ENCODE measurements at places on chromosomes 3 and 15.

DNA sequence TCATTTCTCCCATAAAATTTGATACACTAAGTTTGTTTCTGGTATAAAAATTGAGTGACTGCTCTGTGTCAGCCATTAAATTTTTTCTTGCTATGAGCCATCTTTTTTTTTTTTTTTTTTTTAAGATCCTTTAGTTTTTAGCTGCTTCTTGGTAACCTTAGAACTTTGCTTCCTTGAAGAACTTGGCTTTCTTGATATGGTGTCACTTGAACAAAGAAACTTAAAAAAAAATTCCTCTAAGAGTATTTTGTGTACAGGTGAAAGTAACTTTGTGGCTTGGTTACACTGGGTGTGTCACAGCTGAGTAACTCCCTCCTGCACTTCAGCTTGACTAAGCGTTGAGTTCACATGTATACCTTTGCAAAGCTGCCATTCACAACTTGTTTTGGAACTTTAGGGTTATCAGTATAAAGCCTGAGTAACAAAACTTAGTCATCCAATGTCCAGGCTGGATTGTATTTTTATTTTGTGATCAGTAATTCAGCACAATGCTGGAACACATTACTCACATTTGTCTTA is 6.5 kb downstream of the CHD2 start:
- DNase-seq = no peak

DNA sequence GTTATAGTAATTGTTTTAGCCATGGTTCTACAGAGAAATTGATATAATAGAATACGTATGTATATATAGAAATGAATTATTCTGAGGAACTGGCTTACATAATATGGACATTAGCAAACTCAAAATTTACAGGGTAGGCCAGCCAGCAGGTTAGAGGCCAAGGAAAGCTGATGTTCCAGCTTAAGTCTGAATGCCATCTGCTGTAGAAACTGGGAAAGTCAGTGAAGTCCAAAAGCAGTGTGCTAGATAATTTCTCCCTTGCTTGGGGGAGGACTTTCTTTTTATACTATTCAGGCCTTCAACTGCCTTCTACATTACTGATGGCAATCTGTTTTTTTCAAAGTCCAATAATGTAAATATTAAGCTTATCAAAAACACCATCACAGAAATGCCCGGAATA is 1174.7 kb downstream of the ZPLD1 start:
- DNase-seq = no peak

- DNase-seq = no peak
Observed at GRCh38 chr3:8784676-8785435, 15.4 kb upstream of the OXTR start.

- no peak for DNase-seq
Observed at GRCh38 chr15:81526029-81526428, 152.0 kb upstream of the TMC3 start.

- DNase-seq = no peak
Observed at GRCh38 chr15:80873366-80873952, 94.3 kb downstream of the CEMIP start.

DNA sequence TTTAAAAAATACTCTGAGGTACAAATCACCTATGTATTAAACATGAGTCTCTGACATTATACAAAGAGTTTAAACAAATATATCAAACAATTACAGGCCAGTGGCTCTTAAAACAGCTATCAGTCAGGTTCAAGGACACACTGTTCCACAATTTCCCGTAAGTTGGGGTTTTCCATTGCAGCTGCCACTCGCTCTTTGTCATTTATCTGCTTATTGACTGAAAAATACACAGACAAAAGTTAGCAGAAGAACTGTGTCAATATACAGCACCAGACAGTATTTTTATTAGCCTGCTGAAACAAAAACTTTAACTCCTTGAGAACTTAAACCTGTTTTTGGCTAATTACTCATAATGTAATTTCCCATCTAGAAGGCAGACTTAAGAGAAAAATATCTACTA is 20.8 kb downstream of the CIAO2A start:
- DNase-seq = no peak

DNA sequence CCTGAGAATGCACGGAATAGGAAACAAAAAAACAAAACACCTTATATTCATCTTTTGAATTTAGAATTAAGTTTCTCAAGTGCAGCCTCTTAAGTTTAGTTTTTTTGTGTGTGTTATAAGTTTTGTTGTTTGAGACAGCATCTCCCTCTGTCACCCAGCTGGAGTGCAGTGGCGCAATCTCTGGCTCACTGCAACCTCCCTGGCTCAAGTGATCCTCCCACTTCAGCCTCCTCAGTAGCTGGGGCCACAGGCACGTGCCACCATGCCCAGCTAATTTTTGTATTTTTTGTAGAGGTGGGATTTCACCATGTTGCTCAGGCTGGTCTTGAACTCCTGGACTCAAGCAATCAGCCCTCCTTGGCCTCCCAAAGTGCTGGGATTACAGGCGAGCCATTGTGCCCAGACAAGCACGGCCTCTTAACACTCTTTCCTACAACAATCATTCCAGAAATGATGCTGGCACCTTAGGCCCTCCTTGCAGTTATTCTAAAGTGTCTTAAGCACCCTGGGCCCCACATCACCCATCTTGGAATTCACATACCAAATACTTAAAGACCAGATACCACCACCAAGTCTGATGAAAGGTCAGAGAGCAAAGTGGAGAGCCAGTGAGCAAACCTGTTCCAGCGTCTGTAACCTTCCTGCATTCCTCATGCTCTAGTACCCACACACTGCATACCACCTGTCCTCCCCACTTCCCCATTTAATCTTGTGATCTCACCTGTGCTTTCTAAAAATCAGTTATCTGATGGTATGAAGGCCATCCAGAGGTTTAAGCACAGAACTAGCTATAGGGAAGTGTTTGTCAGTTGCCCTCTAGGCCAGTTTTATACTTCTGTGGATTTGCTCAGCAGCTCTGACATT is 6.9 kb upstream of the SPG11 start:
- no peak for DNase-seq

DNA sequence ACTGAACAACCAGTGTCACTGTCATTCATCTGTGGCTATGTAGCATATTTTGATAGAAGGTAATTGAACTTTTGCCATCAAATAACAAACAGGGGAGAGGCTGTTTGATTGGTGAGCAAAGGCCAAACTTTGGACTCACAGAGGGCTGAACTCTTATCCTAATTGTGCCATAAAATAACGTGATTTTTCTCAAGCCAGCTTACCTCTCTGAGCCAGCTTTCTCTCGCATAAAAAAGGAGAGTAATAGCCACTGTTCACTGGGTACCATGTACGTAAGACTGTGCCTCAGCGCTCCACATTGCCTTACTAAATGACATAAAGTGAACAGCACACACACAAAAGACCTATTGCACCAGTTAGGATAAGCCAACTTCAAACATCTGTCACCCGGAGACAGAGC is 216.9 kb downstream of the LRTM1 start:
- DNase-seq = no peak

DNA sequence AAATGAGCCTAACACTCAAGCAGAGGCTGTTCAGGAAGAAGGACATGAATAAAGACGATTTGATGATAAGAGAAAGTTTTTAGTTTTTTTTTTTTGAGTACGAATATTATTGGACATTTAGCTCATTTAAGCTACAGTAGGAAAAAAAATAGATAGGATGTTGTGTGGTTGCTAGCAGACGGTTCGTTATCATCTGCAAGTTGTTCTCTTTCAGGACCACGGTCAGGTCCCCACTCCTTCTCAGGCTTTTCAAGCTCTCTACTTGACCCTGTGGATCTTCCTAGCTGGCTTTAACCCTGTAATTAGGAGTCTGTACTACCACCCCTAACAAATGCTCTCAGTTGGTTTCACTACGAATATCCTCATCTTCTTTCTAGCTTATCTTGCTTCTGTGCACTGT is 1.1 kb downstream of the KCNH8 start:
- no peak for DNase-seq

- DNase-seq = no peak
Observed at GRCh38 chr3:55891106-55891505, 404.0 kb upstream of the WNT5A start.

GRCh38 chr15:38024293-38025091 is 90.1 kb downstream of the TMCO5A start:
- DNase-seq = no peak

DNA sequence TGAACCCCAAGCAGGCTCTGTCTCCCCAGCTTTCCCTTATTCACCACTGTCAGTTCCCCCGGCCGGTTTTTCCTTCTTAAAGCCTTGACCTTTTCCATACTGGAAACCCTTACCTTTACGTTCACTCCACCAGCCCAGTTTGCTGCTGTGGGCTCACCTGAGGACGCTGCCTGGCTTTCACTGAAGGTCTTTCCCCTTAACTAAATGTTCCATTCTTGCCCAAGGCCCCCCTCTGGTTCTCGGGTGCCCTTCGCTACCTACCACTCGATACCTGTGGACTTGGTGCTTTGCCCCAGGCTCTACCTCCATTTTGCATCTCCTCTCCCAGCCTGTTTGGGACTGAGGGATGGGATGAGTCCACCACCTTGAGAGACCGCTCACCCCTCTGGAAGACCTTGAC is 851 bp downstream of the AP2M1 start:
- no peak for DNase-seq

DNA sequence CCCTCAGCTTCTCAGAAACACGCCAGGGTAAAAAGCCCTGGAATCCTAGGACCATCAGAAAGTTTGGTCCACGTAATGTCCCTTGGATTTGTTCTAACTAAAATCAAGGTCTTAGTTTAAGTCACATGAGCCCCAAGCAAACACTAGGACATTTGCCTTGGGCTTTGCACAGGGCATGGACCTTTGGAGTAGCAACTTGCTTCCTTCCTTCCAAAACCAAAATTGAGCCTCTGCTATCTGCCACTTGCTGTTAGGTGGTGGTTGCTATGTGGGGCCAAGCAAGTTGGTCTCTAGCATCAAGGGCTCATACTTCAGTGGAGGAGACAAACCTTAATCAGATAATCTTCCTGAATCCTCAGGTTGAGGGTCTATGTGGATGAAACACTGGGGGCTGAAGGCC is 4.0 kb upstream of the DAG1 start:
- DNase-seq = no peak

GRCh38 chr3:38317192-38317759 is 29.3 kb upstream of the XYLB start:
- no peak for DNase-seq

DNA sequence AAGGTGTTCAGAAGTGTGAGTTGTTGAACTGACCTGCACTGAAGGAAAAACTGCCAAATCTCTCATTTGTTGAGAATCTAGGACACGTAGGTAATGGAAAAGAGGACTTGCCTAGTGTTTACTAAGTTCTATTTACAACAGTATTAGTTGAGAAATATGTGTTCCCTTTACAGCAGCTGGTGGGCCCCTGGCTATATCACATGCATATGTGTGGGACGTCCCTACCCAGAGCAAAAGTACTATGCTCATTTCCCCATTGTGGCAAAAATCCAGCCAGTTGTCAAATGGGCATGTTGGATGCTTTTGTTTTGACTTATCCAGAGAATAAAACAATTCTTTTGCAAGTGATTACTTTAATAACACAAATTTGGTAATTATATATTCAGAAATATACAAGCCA is 113.3 kb upstream of the PTX3 start:
- no peak for DNase-seq

DNA sequence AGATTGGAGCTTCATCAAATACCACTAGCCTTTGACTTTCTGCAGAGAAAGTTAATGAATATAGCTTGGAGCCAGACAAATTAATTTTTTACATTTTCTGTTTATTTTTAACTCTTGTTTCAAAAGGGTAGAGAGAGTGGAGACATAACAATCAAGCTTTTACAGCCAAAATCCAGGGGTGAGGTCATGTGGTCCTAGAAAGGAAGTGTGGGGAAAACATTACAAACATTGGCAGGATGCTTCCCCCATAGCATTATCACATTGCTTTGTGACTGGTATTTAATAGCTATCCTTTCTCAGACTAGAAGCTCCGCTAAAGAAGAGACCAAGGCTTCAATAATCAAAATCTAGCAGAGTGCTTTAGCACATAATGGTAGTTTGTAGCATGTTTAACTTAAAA is 46.4 kb upstream of the PHLDB2 start:
- DNase-seq = no peak

DNA sequence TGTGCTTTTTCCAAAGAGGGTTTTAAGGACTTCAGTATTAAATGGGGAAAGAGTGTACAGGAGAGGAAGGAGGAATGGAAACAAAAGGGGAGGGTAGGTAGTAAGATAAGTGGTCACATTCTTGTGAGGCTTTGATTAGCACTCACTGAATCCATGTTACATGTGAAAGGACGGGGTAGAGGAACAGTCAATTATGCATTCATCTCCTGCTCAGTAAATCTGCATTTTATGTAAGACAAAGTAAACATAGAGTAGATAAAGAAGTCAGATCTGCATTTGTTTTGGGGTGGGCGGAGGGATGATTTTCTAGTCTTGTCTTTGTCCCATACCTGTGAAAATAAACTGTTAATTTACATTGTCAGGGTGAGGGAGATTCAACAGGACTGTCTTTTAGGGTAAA is 50.8 kb downstream of the SACM1L start:
- DNase-seq = no peak

DNA sequence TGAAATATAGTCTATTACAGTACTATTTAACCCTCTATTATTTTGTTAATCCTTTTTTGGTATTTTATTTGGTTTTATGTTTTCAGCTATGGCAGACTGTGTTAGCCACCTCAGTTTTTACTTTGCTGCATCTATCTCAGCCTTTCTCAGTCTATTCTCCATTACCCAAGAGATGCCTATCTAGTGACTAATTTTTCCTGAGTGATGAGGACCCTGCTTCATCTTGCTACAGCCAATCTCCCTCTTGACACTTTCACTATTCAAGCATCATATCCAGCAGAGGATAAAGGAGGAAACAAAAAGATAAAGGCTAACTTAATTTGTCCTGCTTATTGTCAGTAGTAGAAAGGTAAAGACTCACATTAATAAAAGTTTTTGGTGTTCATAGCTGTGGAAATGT is 141.8 kb upstream of the NECTIN3 start:
- DNase-seq = no peak

- DNase-seq = no peak
Observed at GRCh38 chr15:52419494-52419893, 109.2 kb downstream of the MYO5A start.

DNA sequence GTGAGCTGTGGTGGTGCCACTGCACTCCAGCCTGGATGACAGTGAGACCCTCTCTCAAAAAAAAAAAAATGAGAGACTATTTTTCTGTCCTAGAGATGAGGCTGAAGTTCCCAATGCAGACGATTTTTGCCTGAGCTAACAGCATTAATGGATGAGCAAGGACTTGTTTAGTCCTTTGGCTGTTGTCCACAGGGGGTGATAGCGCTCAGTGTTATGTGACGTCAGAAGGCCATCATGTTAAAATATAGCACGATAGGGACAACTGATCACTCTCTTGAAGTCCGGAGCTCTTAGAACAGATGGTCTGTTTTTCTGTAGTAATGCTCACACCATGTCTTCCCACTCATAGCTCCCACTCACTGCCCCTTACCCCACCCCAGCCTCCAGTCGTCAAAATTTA is 6.8 kb downstream of the TRNT1 start:
- no peak for DNase-seq

GRCh38 chr15:92914768-92915221 is 14.7 kb downstream of the CHD2 start:
- DNase-seq = no peak

DNA sequence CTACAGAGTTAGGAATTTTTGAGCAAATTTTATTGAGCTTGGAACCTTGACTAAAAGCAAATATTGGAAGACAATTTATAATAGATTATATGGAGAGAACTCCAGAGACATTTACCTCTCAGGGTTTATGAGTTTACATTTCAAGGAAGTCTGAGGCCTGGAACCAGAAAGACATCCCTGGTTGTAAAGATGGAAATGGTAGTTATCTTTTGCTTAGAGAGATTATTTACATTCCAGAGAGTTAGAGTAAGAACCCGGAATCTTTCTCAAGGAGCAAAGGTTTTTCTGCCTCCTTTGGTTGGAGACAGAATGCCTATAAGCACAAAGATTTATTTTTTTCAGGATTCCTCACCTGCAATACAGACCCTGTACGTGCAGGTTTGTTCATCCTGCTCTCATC is 458.1 kb downstream of the TBL1XR1 start:
- no peak for DNase-seq

All from stimulated activated effector memory CD8-positive, alpha-beta T cell treated with anti-CD3 and anti-CD28 coated beads, Interleukin-12 subunit alpha, Interleukin-12 subunit beta, amount 100 ng/mL, for 72 hours (primary cell).